ENCODE measurements at places on chromosomes 12 and 14.

- no peak for DNase-seq
Observed at GRCh38 chr14:75452900-75453816, 25.3 kb downstream of the JDP2 start.

DNA sequence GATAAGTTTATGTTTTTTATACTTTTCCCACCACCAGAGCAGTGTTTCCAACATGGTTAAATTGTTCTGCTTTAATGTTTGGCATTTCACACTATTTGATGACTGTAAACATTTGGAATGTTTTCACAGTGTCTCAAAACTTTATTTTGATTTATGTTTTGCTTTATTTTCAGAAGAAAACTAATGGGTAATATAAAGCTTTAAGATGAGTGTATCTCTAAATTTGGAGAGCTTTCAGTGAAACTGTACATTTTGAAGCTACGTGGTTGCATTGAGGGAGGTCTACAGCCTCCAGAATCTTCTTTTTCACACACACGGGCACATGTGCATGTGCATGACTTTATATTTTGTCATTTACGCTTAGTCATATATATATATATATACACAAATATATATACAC lies 10.7 kb downstream of the BICD1 start:
- no peak for DNase-seq

GRCh38 chr14:89992273-89992672 lies 36.5 kb downstream of the TDP1 start:
- no peak for DNase-seq

- DNase-seq = no peak
Observed at GRCh38 chr14:88305528-88306322, 17.3 kb downstream of the KCNK10 start.

- no peak for DNase-seq
Observed at GRCh38 chr14:91341751-91342154, 75.9 kb downstream of the CCDC88C start.

DNA sequence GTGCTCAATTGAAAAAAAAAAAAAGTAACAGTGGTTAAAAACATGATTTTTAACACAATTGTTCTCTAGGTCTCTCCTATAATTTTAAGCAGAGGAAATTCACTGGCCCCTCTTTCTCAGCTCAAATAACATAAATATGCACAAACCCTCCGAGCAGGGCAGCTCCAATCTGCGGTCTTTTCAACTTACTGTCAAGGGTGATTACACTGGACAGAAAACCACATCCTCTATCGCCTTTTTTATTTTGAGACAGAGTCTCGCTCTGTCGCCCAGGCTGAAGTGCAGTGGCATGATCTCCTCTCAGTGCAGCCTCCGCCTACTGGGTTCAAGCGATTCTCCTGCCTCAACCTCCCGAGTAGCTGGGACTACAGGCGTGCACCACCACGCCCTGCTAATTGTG lies 16.5 kb upstream of the GABARAPL1 start:
- no peak for DNase-seq

- DNase-seq = no peak
Observed at GRCh38 chr12:58787021-58787760, 133.1 kb downstream of the LRIG3 start.

GRCh38 chr12:81083906-81084513 lies 6.1 kb downstream of the ACSS3 start:
- DNase-seq = no peak

- DNase-seq = no peak
Observed at GRCh38 chr14:101217080-101217463, 313.6 kb upstream of the RTL1 start.

GRCh38 chr12:111360325-111360930 lies 8.5 kb downstream of the PHETA1 start:
- no peak for DNase-seq

GRCh38 chr14:27506272-27506671 lies 908.4 kb upstream of the NOVA1 start:
- no peak for DNase-seq

DNA sequence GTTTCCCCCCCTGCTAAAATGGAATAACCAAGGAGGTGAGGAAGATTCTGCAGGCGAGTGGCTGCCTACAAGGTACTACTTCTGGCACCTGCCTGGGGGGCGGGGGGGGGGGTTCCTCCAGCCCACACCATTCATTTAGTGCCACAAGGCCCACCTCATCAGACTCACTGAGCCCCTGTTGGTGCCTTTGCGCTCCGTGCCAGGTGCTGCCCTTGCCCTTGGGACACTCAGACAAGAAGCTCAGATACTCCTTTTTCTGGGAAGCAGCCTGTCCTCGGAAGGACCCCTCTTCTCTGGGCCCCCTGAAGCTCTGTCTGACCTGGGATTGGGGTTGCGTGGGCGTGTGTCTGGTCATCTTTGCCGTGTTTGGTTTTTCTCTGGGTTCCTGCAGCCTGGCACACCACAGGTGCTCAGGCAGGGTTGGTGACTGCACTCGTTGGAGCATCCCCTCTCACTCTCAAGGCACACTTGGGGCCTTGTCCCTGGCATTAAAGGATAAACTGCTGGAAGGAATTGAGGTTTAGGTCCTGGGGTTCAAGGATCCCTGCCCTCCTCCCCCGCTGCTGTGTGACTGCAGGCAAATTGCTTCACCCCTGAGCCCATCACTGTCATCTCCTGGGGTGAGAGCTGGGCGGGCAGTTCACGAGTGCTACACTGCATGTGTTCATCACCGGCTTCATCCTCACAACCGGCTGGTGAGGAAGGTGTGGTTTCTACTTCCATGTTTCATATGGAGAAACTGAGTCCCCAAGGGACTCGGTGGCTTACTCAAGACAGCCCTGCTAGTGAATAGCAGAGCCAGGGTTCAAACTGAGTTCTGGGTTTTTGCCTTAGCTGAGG lies 16.9 kb downstream of the FAM222A start:
- DNase-seq = no peak

DNA sequence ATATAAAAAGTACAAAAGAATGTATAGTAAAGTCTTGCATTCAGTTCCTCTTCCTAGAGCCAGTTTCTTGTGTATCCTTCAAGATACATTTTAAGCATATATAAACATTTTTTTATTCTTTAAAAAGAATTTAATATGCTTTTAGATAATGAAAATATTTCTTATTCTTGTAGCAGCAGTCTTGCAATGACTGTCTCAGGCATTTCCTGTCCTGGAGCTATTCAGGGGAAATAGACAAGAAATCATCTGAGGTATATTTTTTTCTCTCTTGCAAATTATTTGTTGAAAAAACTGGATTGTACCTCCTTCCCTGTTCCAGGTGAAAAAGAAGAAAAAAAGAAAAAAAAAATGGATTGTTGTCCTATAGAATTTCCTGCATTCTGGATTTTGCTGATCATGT lies 17.0 kb upstream of the ERBB3 start:
- no peak for DNase-seq

DNA sequence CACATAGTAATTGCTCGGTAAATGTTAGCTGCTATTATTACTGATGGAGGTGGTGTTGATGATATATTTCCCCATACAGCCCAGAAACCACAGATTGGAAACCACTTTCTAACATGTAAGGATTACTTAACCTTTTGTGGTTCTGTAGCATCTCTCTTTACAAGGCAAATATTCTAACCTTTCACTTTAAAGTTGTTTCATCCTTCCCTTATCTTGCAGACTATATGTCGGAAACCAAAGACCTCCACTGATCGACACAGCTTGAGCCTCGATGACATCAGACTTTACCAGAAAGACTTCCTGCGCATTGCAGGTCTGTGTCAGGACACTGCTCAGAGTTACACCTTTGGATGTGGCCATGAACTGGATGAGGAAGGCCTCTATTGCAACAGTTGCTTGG lies 75.8 kb downstream of the FRMD6 start:
- DNase-seq = no peak

DNA sequence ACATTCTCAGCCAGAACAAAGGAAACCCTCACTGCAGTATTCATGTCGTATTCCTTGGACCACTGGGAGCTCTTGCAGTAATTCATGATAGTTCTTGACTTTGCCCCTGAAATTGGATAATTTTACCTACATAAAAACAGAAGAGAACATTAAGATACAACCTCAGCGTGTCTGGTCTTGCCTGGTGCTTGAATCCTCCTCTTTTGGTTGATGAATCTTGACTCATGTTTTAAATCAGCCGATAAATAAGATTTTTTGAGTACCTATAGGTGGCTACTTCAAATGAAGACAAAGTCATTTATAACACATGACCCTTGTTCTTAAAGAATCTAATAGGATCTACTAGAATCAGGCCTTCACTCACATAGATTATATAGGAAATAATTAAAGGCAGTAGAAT lies 221.0 kb downstream of the PTPRO start:
- no peak for DNase-seq

GRCh38 chr12:76156726-76157125 lies 72.2 kb upstream of the NAP1L1 start:
- no peak for DNase-seq

DNA sequence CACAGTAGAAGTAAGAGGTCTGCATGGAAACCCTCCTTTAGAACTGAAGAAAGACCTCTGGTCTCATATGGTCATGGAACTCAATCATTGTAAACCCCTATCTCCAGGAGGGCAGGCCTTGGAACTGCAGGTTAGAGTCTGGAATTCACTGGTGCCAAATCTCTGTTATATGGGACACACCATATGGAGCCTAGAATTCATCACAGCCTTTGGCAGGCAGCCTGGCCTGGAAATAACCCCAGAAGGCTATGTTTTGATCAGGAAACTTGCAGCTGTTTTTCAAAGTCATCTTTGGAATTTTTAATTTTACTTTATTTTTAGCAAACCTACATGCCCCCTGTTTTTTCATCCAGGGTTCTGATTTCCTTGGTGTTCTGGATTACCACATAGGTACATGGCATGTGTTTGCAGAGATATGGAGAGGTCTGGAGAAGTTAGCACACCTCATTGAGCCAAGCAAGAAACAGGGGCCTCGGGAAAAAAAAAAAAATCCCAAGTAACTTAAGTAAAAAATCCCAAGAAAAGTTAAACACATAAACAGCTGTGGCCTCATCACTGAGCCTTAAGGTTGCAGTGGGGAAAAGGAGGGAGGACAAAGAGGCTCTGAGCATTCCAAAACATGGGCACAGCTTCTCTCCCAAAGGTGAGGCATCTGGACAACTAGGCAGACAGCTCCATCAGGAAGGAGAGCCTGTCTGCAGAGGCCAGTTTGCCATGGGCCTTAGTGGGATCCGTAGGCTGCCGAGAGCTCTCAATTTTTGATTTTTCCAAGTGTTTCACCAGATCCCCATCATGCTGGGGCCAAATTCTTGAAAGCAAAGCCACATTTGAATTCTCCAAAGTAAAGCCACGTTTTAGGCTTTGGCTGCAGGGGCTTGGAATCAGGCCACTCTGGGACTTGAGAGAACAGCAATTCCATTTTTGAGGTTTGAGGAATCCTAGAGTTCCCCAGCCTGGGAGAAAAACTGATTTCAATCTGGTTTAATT lies 339.6 kb upstream of the TBX3 start:
- no peak for DNase-seq

- DNase-seq = no peak
Observed at GRCh38 chr12:124740691-124741137, 123.0 kb downstream of the SCARB1 start.

GRCh38 chr14:90062822-90063539 lies 1.2 kb downstream of the KCNK13 start:
- DNase-seq = no peak

- DNase-seq = no peak
Observed at GRCh38 chr14:63659726-63660125, 18.1 kb upstream of the WDR89 start.

DNA sequence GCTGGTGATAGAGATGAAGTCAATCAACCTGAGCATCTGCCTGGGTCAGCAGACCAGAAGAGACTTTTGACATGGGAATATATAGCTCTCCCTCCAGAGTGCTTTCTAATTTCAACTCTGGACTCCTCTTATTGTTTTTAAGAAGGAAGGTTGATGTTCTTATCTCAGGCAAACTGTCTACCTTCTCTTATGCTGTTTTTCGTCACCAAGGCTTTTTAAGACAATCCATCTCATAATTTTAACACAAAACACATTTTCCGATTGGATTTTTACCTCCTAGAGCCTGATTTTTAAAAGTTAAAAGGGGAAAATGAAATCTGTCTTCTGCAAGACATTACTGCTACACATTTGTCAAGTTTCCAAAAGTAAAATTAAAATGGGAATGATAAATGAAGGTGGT lies 368.7 kb upstream of the MIS18BP1 start:
- no peak for DNase-seq

DNA sequence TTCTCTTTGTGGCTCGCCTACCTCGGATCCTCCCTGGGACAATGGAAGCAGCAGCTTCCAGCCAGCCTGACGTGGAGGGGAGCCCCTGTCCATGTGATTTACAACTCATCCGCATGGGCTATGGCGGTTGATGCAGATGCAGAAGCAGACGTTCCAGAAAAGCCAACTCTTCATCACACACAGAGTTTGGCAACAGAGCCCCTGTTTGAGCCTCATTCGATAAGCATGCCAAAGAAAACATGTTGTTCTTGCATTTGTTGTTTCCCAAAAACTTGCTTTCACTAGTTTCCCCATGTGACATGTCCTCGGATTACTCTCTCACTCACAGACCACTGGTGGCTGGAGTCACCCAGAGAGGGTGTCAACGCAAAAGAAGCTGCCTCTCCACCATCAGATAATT lies 16.4 kb upstream of the TC2N start:
- no peak for DNase-seq

- no peak for DNase-seq
Observed at GRCh38 chr12:26295001-26295400, 99.6 kb downstream of the SSPN start.

GRCh38 chr12:22544038-22544979 lies at the start of gene C2CD5:
C2CD5 (minus strand) TSS chr12:22544542; CDS start chr12:22544150, 392 bp downstream.
- DNase-seq = peak; percentile 93

GRCh38 chr14:91918186-91918883 lies 29.2 kb downstream of the FBLN5 start:
- no peak for DNase-seq

- no peak for DNase-seq
Observed at GRCh38 chr12:124075841-124076240, 102.8 kb downstream of the ZNF664 start.

- no peak for DNase-seq
Observed at GRCh38 chr12:76201758-76202157, 117.3 kb upstream of the NAP1L1 start.

DNA sequence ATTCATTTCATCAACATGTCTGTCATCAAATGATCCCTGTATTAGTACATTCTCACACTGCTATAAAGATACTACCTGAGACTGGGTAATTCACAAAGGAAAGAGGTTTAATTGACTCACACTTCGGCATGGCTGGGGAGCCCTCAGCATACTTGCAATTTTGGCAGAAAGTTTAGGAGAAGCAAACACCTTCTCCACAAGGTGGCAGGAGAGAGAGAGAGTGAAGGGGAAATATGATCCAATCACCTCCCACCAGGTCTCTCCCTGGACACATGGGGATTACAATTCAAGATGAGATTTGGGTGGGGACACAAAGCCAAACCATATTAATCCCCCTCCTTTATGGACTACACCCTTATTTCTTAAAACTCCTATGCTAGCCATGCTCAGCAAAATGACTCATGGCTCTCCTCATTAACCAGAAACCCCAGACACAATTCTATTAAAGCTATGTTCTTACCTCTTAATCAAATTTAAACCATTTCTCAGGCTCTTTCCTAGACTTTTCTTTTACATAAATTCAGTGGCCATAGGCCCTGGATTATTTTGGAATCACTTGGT lies 932.3 kb downstream of the FLRT2 start:
- DNase-seq = no peak

GRCh38 chr12:109331301-109331952 lies 16.3 kb upstream of the MYO1H start:
- DNase-seq = no peak

- no peak for DNase-seq
Observed at GRCh38 chr12:46628176-46628575, 197.6 kb downstream of the SLC38A4 start.

GRCh38 chr14:32190673-32191072 lies 11.2 kb upstream of the RNU6-7 start:
- no peak for DNase-seq

Data from stimulated activated naive CD8-positive, alpha-beta T cell treated with anti-CD3 and anti-CD28 coated beads, Interleukin-15, amount 100 ng/mL, for 72 hours (primary cell).